ENCODE measurements at places on chromosomes 3 and 15.

- DNase-seq, result no peak
Observed at GRCh38 chr3:135453326-135453725, 512.2 kb upstream of the PPP2R3A start.

GRCh38 chr3:18445401-18446148 lies 20.4 kb upstream of the SATB1 start:
- DNase-seq, result no peak

- DNase-seq, result no peak
Observed at GRCh38 chr3:66985336-66985920, 12.7 kb upstream of the KBTBD8 start.

- DNase-seq, result no peak
Observed at GRCh38 chr15:89569090-89569745, 6.1 kb upstream of the TICRR start.

GRCh38 chr3:8741581-8742261 lies 8.1 kb downstream of the CAV3 start:
- DNase-seq, result no peak

DNA sequence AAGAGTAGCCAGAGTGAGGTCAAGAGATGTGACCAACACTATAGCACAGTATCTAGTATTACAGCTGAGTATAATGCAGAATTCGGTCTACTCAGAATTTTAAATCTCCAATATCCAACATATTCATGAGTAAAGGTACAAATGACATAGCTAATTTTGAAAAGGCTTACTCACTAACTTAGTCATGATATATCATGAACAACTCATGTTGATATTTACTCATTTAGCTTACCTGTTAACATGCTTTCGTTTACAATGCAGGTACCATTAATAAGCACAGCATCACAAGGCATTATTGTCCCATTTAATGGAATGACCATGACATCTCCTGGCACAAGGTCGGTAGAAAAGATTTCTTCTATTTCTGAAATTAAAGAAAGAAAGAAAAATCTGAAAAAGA lies 36.9 kb downstream of the ATP13A3 start:
- no peak for DNase-seq

GRCh38 chr15:67479781-67480505 lies 41.0 kb upstream of the C15orf61 start:
- DNase-seq, result no peak

- DNase-seq, result no peak
Observed at GRCh38 chr15:80309769-80310384, 57.9 kb upstream of the CTXND1 start.

GRCh38 chr3:159532577-159532976 lies 456.1 kb upstream of the IL12A start:
- DNase-seq, result no peak

- no peak for DNase-seq
Observed at GRCh38 chr3:195697582-195698324, 23.0 kb upstream of the MUC20 start.

Measured in hippocampal formation (tissue), 2 donors.